Activated gamma-delta T cell (primary cell): ENCODE measurements at places on chromosomes 5 and 9.

- no peak for DNase-seq
These were observed 630.7 kb upstream of the ZNF608 start for GRCh38 chr5:125377141-125377540.

DNA sequence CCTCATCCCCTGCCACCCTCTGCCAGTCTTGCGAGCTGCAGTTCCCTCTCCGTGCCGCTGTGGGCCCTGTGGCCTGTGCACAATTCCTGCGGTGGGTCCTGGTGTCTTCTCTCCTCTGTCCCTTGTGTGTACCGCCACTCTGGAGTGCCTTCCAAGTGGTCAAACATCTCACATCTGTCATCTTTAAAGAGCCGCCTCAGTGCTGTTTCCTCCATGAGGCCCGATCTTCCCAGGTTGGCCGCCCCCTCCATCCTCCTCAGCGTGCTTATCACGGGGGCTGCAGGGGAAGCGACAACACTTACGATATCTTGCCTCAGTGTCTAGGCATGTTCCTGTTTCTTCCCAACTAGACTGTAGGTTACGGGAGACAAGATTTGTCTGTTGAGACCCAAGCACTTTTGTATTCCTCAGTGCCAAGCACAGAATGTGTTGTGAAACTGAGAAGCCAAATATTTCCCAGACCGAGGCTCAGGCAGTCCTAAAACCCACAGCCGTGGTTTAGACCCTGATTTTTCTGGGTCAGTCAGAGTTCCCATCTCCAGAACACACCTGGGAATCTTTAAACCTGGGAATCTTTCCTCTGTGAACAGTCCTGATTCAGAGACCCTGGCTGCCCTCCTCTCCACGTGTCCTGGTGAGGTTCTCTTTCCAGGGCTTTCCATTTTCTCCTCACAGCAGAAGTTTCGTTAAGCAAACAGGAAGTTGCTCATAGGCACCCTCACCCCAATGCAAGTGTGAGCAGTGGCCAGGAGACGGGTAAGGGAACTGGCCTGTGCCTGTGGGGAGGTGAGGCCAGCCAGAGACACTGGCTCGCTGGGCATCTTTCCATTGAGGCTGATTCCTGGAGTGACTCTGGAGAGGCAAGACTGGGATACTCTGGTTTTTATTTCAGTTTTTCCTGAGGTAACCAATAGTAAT is 28.8 kb downstream of the SLC46A2 start:
- no peak for DNase-seq

GRCh38 chr5:12672141-12672540 is 767.9 kb upstream of the CTNND2 start:
- no peak for DNase-seq

GRCh38 chr5:133247881-133248624 is 196.2 kb downstream of the HSPA4 start:
- no peak for DNase-seq

GRCh38 chr5:147565524-147565923 is 55.7 kb upstream of the DPYSL3 start:
- no peak for DNase-seq

DNA sequence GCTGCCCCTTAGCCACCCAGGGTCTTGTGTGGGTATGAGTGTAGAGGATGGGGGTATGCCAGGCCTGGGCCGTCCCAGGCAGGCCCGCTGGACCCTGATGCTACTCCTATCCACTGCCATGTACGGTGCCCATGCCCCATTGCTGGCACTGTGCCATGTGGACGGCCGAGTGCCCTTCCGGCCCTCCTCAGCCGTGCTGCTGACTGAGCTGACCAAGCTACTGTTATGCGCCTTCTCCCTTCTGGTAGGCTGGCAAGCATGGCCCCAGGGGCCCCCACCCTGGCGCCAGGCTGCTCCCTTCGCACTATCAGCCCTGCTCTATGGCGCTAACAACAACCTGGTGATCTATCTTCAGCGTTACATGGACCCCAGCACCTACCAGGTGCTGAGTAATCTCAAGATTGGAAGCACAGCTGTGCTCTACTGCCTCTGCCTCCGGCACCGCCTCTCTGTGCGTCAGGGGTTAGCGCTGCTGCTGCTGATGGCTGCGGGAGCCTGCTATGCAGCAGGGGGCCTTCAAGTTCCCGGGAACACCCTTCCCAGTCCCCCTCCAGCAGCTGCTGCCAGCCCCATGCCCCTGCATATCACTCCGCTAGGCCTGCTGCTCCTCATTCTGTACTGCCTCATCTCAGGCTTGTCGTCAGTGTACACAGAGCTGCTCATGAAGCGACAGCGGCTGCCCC is 2.6 kb downstream of the SLC35A4 start:
- DNase-seq, result no peak

- no peak for DNase-seq
These were observed 198.5 kb upstream of the PTGER4 start for GRCh38 chr5:40481241-40481640.

- no peak for DNase-seq
These were observed 15.8 kb upstream of the PSAT1 start for GRCh38 chr9:78280982-78281668.

DNA sequence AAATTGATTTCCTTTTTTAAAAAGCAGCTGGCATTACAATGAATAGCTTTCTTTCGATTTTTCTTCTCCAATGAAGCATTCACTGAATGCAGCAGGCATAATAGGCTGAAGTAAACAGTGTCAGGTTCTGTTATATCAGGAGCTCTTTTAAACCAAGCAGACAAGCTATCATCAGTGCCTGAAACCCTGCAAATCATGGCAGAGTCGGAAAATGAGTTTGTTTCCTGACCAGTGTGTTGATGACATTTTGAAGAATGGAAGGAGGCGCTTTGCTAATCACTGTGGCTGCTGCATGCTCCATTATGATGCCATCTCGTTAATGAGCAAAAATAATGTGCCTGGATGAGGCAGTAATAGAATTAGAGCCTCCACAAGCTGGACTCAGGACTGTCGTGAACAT is 284.5 kb downstream of the ZNF608 start:
- DNase-seq, result no peak

GRCh38 chr9:24698881-24699518 is 153.3 kb upstream of the IZUMO3 start:
- no peak for DNase-seq

DNA sequence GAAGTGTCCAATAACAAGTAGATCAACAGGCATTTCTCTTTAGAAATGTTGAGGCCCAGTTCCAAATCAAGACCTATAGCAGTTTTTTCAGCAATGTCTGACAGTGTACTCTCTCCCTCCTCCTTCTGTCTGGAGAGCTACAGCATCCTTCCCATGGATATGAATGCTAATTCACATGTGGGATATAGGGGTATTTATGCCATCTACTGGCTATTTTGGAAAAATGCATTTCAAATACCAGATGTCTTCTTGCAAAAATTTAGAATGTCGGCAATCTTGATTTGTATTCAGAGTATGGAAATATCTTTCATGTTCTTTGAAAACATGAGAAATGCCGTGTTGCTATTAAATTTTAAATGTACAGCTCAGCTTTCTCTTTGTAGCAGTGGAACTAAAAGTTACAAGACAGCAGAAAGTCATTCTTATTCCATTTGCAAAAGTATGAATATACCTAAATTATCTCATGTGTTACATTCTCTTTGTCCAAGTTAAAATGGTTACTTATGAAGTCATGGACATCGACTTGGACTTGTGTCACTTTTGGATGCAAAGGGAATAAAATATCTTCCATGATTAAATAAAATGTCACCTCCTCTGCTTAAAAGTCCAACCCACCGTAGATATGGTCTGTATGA is 647.8 kb downstream of the TAF11L14 start:
- DNase-seq, result no peak

DNA sequence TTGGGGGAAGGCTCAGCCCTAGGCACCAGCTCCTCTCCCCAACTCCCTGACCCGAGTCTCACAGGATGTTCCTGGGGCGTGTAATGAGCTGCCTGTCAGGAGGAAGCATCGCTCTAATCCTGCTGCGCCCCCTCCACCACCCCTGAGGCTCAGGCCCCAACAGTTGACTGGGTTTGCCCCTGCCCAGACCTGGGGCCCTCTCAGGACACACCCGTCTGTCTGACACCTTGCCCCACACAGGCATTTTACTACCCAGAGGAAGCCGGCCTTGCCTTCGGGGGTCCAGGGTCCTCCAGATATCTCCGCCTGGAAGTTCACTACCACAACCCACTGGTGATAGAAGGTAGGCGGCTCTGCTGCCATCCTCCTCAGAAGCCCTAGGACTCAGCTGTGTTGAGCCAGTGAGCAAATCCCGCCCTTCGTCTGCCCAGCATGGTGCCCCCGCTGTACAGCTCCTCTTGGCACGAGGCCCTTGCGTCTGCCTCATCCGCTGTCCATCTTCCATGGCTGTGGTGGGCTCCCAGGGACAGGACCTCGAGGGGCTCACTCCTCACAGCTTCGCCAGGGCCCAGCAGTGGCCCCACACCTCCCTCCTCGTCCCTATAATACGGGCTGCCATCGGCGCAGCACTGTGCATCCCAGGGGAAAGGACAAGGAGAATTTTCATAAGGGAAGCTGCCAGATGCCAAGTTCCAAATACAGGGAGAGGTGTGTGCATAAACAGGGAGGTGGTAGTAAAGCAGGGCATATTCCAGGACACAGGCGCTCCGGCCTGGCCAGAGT is 8.0 kb downstream of the DBH start:
- no peak for DNase-seq

- DNase-seq, result no peak
These were observed 460.5 kb downstream of the CCDC171 start for GRCh38 chr9:16013366-16013765.

GRCh38 chr9:70455993-70456704 is 41.7 kb upstream of the KLF9 start:
- DNase-seq, result no peak
